Prostate gland (tissue), 2 donors: ENCODE measurements at places on chromosomes 1 and 21.
A peak's percentile ranks its signal among the peaks of the same experiment; 100 is the strongest.

GRCh38 chr1:228267962-228268880 lies 60.4 kb downstream of the OBSCN start:
- H3K4me3 ChIP-seq: no peak overlapping the region
- no peaks in the 10 kb centered on the region for H3K36me3 ChIP-seq
- H3K4me1 ChIP-seq: no peaks in the 10 kb centered on the region
- no peak for DNase-seq

DNA sequence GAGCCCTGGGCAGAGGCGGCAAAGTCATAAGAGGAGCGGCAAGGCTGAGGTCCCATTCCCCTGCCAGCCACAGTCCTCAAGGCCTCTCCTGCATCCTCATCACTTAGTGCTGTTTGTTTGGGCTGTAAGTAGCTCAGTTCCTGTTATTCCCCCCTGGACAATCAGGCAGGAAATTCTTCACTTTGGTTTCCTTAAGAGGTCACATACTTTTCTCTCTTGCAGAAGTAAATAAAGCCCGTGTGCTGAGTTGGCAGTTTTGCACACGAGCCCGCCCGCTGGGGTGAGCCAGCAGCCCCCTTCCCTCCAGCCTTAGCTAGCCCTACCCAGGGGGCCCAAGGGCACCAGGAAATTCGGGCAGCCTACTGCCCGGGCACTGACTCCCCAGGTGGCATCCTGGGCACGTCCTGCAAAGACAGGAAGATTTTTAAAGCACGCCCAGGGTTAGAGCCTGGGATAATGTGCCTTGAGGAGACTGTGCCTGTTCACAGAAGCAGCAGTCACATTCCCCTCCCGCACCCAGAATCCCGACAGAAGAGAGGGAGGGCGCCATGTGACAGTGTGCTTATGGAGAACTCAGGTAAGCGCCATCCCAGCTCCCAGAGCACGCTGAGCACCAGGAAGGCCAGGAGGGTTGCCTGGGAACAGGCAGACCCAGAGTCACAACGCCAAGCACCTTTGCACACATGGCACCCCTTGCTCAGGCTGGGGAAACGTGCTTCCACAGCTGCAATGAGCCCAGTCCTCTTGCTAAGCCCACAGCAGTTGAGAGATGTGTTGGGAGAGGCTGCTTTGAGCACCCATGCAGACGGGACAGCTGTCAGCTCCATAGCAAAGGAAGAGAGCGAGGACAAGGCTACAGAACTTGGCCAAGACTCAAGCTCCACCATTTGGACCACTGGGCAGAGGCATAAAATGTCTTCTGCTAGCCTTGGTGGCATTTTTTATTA lies 144.5 kb upstream of the TMEM51 start:
- no peaks in the 10 kb centered on the region for H3K36me3 ChIP-seq
- DNase-seq: no peak
- H3K4me1 ChIP-seq: no peaks in the 10 kb centered on the region
- H3K27ac ChIP-seq: no peak overlapping the region
- no peak overlapping the region for H3K4me3 ChIP-seq
- H3K27me3 ChIP-seq: no peaks in the 10 kb centered on the region

DNA sequence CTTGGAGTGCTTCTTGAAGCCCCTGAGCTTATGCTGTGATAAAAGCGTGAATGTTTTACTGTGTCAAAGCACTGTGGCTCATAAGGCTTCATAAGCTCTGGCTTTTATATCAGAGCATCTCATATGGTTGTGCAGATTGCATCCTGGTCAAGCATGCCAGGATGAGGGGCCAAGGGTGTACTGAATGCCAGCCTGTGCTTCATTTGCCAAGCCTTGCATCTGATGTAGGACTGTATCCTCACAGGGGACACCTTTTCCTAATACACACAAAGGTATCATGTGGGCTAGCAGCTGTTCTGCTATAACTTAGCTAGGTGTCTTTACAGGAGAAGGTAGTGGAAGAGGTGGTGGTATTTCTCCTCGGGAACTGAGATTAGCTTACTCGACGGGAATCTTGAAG lies 134.7 kb downstream of the ST6GALNAC3 start:
- no peak for DNase-seq
- no peak overlapping the region for H3K4me3 ChIP-seq
- no peaks in the 10 kb centered on the region for H3K36me3 ChIP-seq
- H3K27me3 ChIP-seq: no peaks in the 10 kb centered on the region
- H3K4me1 ChIP-seq: no peaks in the 10 kb centered on the region

GRCh38 chr1:5565281-5566125 lies 426.7 kb downstream of the NPHP4 start:
- no peaks in the 10 kb centered on the region for H3K36me3 ChIP-seq
- no peaks in the 10 kb centered on the region for H3K4me1 ChIP-seq
- H3K27me3 ChIP-seq: peaks cover 2% of the 10 kb centered on the region
- DNase-seq: no peak

GRCh38 chr1:190616235-190616634 lies 138.6 kb upstream of the BRINP3 start:
- no peak overlapping the region for H3K27ac ChIP-seq
- H3K4me1 ChIP-seq: no peaks in the 10 kb centered on the region
- no peak overlapping the region for H3K4me3 ChIP-seq
- no peaks in the 10 kb centered on the region for H3K27me3 ChIP-seq

- no peaks in the 10 kb centered on the region for H3K4me1 ChIP-seq
- H3K36me3 ChIP-seq: no peaks in the 10 kb centered on the region
- no peak overlapping the region for H3K27ac ChIP-seq
- H3K4me3 ChIP-seq: no peak overlapping the region
Measured at GRCh38 chr1:93304716-93305138, 41.0 kb upstream of the DR1 start.

- H3K4me1 ChIP-seq: no peaks in the 10 kb centered on the region
- no peaks in the 10 kb centered on the region for H3K27me3 ChIP-seq
- peak overlapping the region; percentile 23 for H3K4me3 ChIP-seq
- peak overlapping the region; percentile 59 for H3K27ac ChIP-seq
- no peaks in the 10 kb centered on the region for H3K36me3 ChIP-seq
- DNase-seq: peak; percentile 15
Measured at GRCh38 chr1:217076902-217077301, 353.7 kb upstream of the ESRRG start.

GRCh38 chr1:22341791-22342605 lies 109.7 kb upstream of the ZBTB40 start:
- H3K27me3 ChIP-seq: no peaks in the 10 kb centered on the region
- no peaks in the 10 kb centered on the region for H3K36me3 ChIP-seq
- peak overlapping the region; percentile 17 for H3K27ac ChIP-seq
- peak; percentile 69 for DNase-seq

DNA sequence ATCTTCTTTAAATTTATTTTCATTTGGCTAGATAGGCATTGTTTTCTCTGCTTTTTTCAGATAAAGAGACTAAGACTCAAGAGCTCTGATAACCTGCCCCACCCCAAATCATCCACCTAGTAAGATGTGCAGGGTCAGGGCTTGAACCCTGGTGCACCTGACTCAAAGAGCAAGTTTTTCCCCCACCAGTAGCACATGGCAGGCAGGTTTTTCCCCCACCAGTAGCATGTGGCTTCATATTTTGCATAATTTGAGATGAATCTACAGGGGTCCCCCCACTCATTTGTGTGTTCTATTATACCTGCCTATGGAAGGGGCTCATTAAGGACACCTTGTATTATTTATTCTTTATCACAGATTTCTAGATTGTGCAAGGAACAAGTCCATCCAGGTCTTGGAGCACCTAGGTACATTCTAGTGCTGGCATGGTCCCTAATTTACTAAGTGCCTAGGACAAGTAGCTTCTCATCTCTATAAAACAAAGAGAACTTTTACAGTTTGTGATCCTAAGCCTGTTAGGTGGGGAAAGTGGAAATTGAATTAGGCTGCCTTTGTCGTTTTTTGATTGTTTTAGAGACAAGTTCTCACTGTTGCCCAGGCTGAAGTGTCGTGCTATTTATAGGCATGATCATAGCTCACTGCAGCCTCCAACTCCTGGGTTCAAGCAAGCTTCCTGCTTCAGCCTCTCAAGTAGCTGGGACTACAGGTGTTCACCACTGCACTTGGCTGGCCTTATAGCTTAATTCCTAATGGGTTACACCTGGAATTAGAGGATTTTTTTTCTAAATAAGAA lies 13.2 kb upstream of the CTSE start:
- DNase-seq: no peak
- no peaks in the 10 kb centered on the region for H3K36me3 ChIP-seq
- no peaks in the 10 kb centered on the region for H3K27me3 ChIP-seq
- H3K4me1 ChIP-seq: no peaks in the 10 kb centered on the region
- no peak overlapping the region for H3K4me3 ChIP-seq
- no peak overlapping the region for H3K27ac ChIP-seq

DNA sequence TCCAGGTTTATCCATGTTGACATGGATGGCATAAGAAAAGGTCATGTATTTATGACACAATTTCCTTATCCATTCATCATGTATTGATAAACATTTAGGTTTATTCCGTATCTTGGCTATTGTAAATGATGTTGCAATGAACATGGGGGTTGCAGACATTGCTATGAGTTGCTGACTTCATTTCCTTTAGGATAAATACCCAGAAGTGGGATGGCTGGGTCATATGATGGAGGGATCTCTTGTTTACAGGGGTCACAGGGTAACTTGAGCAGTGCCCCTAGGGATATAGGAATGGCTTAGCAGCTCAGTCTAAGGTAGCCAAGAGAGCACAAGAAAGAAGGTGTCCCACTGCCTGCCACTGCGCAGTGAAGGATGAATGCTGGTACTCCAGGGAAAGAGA lies 229.6 kb upstream of the COA6 start:
- H3K27me3 ChIP-seq: no peaks in the 10 kb centered on the region
- DNase-seq: no peak
- H3K27ac ChIP-seq: no peak overlapping the region
- H3K36me3 ChIP-seq: no peaks in the 10 kb centered on the region

DNA sequence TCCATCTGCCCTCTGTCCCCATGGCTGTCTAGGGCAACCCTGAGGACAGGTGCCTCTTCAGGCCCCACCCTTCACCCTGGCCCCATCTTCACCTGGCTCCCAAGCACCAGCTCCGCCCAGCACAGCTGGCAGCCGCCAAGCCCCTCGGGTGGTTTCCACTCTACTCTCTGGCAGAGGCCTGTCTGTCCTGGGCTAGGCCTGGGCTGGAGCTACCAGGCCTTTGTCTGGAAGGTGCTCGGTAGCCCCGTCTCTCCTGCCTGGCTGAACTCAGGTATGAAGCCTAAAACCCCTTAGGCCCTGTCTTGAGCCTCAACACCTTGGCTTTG lies 17.4 kb downstream of the SDC3 start:
- H3K36me3 ChIP-seq: no peaks in the 10 kb centered on the region
- H3K27me3 ChIP-seq: no peaks in the 10 kb centered on the region
- no peak overlapping the region for H3K4me3 ChIP-seq
- no peak overlapping the region for H3K27ac ChIP-seq
- no peak for DNase-seq

DNA sequence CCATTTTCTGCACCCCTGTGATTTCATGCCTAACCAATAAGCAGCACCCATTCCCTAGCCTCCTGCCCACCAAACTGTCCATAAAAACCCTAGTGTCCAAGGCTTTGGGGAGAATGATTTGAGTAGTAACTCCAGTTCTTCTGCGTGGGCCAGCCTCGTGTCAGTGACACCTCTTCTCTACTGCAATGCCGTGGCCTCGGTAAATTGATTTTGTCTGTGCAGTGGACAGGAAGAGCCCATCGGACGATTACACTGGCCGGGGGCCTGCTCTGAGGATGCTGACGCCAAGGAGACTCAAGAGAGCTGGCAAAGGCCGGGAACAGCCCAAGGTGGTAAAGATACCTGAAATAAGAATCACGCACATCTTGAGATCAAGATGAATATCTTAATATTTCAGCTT lies 29.3 kb downstream of the RSPH1 start:
- H3K27me3 ChIP-seq: no peaks in the 10 kb centered on the region
- H3K27ac ChIP-seq: no peak overlapping the region
- H3K4me1 ChIP-seq: peaks cover 15% of the 10 kb centered on the region
- H3K4me3 ChIP-seq: no peak overlapping the region

GRCh38 chr1:42739753-42740700 lies at the start of gene CLDN19:
Gene CLDN19 (minus strand): TSS chr1:42740236. CDS start chr1:42740063, 173 bp downstream.
- no peak within 1 kb of the TSS for H3K4me3 ChIP-seq
- no peaks in the 10 kb centered on the region for H3K36me3 ChIP-seq
- H3K4me1 ChIP-seq: no peaks in the 10 kb centered on the region

- H3K4me3 ChIP-seq: no peak overlapping the region
- no peaks in the 10 kb centered on the region for H3K36me3 ChIP-seq
- no peak overlapping the region for H3K27ac ChIP-seq
- DNase-seq: no peak
- H3K4me1 ChIP-seq: no peaks in the 10 kb centered on the region
- no peaks in the 10 kb centered on the region for H3K27me3 ChIP-seq
Measured at GRCh38 chr21:43965911-43966585, 46.1 kb upstream of the TRAPPC10 start.

DNA sequence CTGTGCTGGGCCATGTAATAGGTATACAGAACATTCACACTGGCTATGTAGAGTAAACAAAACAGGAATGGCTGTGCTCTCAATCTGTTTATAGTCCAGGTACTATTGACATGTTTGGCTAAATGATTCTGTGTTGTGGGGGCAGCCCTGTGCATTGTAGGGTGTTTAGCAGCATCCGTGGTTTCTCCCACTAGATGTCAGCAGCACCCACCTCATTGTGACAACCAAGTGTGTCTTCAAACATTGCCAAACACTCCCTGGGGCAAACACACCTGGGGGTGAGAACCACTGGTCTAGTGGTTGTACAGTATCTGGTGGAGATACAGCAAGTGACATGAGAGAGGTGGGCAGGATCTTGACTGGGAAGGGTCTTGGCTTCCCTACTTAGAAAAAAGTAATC lies 80.4 kb upstream of the SPATA6 start:
- no peak overlapping the region for H3K27ac ChIP-seq
- no peaks in the 10 kb centered on the region for H3K36me3 ChIP-seq
- no peak overlapping the region for H3K4me3 ChIP-seq

GRCh38 chr1:149997585-149998262 lies 12.8 kb downstream of the OTUD7B start:
- no peak overlapping the region for H3K4me3 ChIP-seq
- H3K27me3 ChIP-seq: no peaks in the 10 kb centered on the region
- peaks cover 5% of the 10 kb centered on the region for H3K4me1 ChIP-seq

GRCh38 chr1:95506736-95507414 lies 272.9 kb downstream of the RWDD3 start:
- H3K27ac ChIP-seq: no peak overlapping the region
- H3K27me3 ChIP-seq: no peaks in the 10 kb centered on the region
- H3K36me3 ChIP-seq: no peaks in the 10 kb centered on the region
- no peaks in the 10 kb centered on the region for H3K4me1 ChIP-seq

DNA sequence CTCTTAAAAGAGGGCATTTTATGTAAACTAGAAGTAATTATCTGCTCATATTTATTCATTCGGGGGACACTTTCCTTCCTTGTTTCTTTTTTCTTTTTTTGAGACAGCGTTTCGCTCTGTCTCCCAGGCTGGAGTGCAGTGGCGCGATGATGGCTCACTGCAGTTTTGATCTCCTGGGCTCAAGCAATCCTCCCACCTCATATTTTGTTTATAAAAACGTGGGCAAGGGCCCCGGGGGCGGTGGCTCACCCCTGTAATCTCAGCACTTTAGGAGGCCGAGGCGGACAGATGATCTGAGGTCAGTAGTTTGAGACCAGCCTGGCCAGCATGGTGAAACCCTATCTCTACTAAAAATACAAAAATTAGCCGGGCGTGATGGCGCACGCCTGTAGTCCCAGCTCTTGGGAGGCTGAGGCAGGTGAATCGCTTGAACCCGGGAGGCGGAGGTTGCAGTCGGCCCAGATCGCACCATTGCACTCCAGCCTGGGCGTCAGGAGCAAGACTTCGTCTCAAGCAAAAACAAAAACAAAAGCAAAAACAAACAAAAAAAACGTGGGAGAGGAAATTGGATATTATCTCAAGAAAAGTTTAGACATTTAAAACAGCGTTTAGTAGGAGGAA lies 926 bp upstream of the DFFA start:
- peaks cover 8% of the 10 kb centered on the region for H3K4me1 ChIP-seq
- no peaks in the 10 kb centered on the region for H3K27me3 ChIP-seq
